ENCODE measurements at places on chromosomes 12 and 14.

- no peak for DNase-seq
Observed at GRCh38 chr14:20456971-20457370, 1.9 kb downstream of the APEX1 start.

- DNase-seq, result no peak
Observed at GRCh38 chr14:33287189-33287588, 348.5 kb downstream of the NPAS3 start.

GRCh38 chr12:58496411-58497190, 423.7 kb downstream of the LRIG3 start:
- no peak for DNase-seq

- DNase-seq, result no peak
Observed at GRCh38 chr14:33460164-33460563, 490.7 kb downstream of the EGLN3 start.

GRCh38 chr12:89943463-89943862, 234.8 kb upstream of the ATP2B1 start:
- no peak for DNase-seq

- no peak for DNase-seq
Observed at GRCh38 chr12:49415521-49415970, 48.3 kb downstream of the SPATS2 start.
